Thoracic aorta endothelial cell (primary cell): ENCODE measurements at places on chromosomes 13 and 19. TPM values are rescaled to one million over a fixed set of nuclear protein-coding genes. Genes with fewer than 3 reads are reported as not detected.

The CGB1 gene
- not detected in 2 replicates for total RNA-seq

The PTGIR gene
- 0.86 and 3.7 TPM in 2 replicates for total RNA-seq

The ZNF738 gene
- total RNA-seq = 11.3 and 12.1 TPM in 2 replicates

The ZNF823 gene
- 6.4 and 6.9 TPM in 2 replicates for total RNA-seq

The ZNF606 gene
- total RNA-seq = 11.7 and 14.8 TPM in 2 replicates

The KLHL1 gene
- total RNA-seq = not detected in 2 replicates
